ENCODE measurements at places on chromosomes 4 and X. TPM values are rescaled to one million over a fixed set of nuclear protein-coding genes. Genes with fewer than 3 reads are reported as not detected.

- H3K27ac ChIP-seq, result no peak overlapping the region
- H3K4me3 ChIP-seq, result no peak overlapping the region
- no peak for DNase-seq
- no peaks in the 10 kb centered on the region for H3K36me3 ChIP-seq
- no peaks in the 10 kb centered on the region for H3K27me3 ChIP-seq
- no peaks in the 10 kb centered on the region for H3K4me1 ChIP-seq
Observed at GRCh38 chr4:113052379-113052951, 3.0 kb downstream of the ANK2 start.

Gene RHOH
- total RNA-seq, result 0.79 TPM

Gene CLDN34
- total RNA-seq, result not detected

Gene MAGEC2
- not detected for total RNA-seq
